ENCODE measurements at places on chromosomes 1 and 21.

GRCh38 chr21:28916150-28916893, 76.4 kb downstream of the LTN1 start:
- no peak for DNase-seq

DNA sequence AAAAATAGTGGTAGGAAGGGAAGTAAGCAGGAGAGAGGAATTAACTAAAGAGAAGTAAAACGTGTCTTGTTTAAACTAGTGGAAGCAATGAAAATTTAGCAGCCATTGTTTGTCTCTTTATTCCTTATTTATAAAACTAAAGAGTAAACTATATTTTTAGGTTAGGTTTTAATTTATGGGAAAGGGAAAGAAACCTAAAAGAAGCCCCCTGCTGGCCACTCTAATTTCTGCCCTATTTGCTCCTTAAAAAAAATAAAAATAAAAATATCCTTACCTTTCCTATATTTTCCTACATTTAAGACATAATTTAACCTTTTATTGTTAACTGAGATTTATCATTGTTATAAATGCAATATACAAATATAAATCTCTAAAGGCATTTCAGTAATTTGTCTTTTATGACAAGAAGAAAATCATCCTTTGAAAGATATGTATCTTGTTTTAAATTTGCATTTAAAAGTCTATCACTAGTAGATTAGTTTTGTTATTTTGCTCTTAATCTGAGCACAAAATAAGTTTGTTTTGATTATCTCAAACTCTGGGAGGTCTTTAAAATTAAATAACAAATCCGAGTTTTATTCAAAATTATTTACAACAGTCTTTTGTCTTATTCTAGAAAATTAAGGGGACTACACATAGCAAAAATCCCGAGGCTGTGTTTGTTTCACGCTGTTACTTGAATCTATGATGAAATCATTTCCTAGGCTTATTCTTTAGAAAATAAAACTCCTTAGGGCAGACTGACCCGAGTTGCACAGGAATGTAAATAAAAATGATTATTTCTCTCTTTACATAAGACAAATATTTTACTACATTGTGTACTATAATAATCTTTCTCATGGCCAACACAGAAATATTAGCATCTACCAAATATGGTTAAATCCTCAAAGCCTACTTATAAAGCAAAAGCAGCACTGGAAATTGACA, 201.7 kb downstream of the NRIP1 start:
- DNase-seq: no peak

- no peak for DNase-seq
These were observed 52.3 kb downstream of the ABL2 start for GRCh38 chr1:179177182-179177581.

DNA sequence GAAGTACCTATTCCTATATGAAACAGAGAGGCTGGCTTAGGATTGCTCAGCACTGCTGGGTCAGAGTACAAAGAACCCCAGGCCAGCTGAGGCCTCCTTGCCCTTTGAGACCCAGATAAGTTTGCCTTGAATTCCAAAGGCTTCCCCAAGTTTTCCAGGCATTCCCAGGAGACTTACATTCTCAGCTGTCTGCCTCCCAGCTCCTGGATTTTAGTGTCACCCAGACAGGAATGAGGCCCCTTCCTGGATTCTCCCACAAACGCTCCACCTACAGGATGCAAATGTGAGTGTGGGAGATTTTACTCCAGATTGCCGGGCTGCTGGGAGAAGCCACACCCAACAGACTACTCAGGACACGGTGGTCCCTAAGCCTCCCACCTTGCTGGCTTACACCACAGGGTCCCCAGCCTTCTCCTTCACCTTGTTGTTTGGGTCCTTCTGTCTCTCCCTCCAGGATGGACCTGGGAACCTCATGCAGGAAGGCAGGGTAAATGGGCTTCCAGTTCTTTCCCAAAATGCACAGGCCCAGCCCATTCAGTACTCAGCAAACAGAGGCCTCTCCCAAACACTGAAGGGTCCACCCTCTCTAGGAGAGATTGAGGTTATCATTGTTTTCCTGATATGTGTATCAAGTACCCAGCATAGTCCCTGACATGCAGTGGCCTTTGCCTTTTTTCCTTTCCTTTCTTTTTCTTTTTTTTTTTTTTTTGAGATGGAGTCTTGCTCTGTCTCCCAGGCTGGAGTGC, 10.6 kb downstream of the RHBG start:
- DNase-seq: no peak

DNA sequence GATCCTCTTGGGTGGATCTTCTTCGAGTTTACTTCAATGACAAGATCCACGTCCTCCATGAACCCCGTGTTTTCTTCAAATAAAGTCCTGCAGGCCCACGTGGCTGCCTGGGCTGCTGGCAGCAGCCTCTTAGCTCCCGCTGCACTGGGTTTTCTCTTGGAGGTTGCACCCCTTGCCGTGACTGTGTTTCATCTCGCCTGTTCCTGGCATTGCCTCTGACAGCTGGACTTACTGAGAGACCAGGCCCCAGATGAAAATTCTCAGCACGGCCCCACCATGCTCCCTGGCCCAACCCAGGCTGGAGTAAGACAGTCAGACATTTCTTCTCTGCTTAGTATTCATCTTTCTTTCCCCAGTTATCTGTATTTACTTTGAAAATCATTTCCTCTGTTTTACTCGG, 274.8 kb upstream of the RUNX1 start:
- DNase-seq: no peak

GRCh38 chr1:2208309-2209239, 14.0 kb upstream of the FAAP20 start:
- DNase-seq: no peak

DNA sequence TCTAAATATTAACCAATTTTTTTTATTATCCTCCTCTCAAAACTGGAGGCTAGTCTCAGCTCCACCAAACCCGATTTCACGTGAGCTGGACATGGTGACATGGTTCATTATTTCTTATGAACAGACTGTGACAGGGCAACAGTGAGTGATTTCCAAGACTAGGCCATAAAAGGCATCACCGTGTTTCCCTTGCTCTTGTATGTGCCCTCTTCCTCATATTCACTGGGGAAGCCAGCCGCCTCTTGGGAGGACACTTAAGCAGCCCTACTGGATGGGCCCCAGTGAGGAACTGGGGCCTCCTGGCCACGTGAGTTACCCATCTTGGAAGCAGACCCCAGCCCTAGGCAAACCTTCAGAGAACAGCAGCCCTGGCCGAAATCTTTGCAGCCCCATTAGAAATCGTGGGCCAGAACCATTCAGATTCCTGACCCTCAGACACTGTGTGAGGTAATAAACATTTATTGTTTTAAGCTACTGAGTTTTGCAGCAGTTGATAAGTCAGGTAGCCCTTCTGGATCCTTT, 105.0 kb downstream of the GALNT2 start:
- no peak for DNase-seq

GRCh38 chr1:50091068-50091467, 17.7 kb upstream of the ELAVL4 start:
- DNase-seq: no peak

DNA sequence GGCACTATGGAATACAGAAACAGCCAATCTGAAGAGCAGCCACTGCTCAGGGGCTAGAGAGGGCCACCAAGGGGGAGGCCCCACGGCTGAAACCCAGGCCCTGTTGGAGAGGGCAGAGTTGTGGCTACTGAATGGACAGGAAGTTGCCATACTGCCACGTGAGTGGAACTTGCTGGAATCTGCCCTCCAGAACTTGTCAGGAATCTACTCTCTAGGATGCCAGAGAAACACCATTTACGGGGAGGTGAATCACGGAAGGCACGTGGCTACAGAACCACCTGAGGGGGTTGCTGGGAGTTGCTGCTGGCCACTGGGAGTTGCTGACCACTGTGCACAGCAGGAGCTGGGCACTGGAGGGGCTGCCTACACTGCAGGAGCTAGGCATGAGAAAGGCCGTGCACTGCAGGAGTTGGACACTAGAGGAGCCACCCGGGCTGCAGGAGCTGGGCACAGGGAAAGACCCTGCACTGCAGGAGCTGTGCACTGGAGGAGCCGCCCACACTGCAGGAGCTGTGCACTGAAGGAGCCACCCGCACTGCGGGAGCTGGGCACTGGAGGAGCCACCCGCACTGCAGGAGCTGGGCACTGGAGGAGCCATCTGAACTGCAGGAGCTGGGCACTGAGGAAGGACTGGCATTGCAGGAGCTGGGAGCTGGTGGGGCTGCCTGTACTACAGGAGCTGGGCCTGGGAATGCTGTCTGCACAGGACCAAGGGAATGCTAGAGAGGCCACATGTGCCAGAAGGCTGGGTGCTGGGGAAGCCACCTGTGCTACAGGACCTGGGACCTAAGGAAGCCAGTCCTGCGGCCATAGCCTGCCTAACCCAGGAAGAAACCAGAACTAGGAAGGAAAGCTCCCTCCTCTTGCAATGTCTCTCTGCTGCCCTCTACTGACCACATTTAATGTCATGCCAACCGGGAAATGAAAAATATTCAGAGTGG, 343.4 kb downstream of the MATN1 start:
- DNase-seq: peak; percentile 88

- no peak for DNase-seq
These were observed 40.1 kb upstream of the LRRC8D start for GRCh38 chr1:89780721-89781120.

All from GM10248 (cell line).